NCI-H774 (cell line): ENCODE measurements at places on chromosomes 3 and 15.

DNA sequence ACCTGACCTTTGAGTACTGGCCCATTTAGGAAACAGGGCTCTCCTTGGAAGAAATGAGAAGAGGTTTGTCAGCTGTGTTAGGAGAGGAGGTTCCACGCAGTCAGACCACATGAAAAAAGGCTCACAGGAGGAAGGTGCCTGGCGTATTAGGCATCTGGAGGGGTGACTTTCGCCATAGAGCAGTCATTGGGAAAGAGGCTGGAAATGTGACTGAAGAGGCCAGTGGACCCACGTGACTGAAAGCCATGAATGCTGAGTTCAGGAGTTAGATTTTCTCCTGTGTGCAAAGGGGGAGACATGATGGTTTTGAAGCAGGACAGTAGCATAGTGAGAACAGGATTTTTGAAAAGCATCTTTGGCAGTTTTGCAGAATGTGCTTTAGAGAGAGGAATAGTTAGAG lies 29.7 kb upstream of the RNF7 start:
- no peak for DNase-seq

DNA sequence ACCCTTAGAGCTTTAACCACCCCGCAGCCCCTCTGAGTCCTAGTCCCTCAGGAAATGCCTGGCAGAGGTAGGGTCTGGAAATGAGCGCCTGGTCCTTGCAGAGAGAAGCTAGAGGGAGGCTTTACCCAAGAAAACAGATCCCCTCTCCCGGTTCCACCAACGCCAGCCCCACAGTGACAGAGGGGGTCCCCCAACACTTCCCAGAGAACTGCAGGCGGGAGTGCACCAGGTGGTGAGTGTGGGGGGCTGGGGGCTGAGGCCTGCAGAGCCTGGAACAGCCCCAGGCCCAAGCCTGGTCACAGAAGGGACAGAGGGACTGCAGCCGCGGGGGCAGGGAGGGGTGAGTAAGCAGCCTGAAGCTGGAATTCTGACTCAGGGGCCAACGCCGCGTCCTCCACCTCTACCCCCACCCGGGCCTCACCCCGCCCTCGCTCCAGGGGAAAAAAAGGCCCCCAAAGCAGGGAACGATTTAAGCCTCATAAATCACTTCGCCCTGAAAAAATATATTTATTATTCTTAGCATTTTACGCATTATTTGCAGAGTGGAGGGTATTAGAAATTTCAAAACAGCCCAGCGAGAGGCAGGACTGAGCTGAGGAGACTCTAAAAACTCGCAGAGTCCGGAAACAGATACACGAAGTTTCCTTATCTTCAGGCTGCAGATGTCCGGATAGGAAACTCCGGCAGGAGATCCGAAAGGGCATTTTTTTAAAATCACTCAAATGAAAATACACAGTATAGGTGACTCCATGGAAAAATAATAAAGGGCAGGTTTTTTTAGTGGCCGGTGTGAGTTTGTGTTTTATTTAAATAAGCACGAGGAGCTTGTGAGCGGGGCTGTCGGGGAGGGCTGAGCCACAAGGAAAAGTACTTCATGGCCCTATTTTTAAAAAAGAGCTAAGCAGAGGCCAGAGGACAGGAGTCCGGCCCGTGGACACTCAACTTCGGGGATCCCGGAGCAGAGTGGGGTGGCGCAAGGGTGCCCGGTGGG lies 10.0 kb downstream of the GATA2 start:
- DNase-seq = no peak

GRCh38 chr3:187027531-187028278 lies 97.4 kb downstream of the ST6GAL1 start:
- DNase-seq = no peak

GRCh38 chr3:100759950-100760349 lies 50.7 kb downstream of the TFG start:
- DNase-seq = no peak

DNA sequence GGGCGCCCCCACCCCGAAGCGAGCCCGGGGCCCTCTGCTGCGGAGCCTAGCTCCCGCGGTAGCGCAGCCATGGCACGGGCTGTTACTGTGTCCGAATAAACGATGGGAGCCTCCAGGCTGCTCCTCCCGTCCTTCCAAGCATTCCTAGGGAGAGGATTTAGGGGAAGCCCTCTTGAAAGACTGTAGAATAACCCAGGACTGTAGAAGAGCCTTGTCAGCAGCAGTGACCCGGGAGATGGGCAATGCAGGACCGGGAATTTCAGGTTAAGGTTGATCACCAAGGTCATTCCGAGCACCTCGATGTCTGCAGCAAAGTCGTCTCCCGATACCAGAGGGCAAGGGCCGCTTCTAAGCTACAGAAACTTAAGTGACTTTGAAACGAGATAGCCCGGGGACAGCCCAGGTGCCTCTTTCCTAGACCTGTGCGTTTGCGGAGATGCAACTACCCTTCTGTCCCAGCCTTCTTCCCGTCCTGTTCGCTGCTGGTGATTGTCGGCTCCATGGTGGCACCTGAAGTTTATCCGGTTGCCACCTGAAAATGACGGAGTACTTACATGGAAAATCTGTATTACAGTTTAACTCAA lies 753 bp upstream of the MYO5A start:
- no peak for DNase-seq

GRCh38 chr15:77839456-77839855 lies 206.7 kb upstream of the LINGO1 start:
- DNase-seq = no peak

- DNase-seq = no peak
Measured at GRCh38 chr3:161252143-161252542, 31.0 kb downstream of the NMD3 start.

DNA sequence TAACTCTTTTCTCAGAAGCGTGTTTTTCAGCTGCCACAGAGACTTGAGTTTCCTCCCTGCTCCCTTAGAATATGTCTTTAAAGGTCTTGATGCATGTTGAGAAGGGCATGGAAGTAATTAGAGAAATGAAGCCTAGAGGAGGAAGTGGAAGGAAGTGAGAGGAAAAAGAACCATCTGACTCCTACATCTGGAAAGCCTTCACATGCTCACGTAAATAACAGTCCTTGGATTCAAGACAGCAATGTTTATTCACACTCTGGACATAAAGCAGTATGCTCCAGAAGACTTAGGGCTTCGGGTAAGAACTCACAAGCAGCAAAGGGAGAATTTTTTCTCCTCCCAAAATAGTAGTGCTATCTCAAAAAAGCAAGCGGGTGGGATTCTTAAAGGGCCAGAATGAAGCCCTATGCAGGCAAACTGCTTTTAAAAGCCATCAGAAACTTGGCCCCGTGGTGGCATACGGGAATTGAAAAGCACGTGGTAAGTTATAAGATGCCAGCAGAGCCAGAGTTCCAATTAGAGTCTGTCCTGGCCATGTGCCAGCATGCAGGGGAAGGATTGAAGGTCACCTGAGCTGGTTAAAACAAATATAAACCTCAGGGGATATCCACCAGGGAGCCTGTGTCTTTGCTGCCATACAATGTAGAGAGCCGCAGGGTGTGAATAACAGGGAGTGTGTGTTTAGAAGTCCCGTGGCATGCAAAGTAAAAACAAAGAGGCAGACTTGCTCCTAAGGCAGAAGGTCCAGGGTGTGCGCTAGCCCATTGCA lies 380.8 kb upstream of the NDN start:
- no peak for DNase-seq

- DNase-seq = no peak
Measured at GRCh38 chr3:114884213-114884923, 262.7 kb downstream of the ZBTB20 start.

DNA sequence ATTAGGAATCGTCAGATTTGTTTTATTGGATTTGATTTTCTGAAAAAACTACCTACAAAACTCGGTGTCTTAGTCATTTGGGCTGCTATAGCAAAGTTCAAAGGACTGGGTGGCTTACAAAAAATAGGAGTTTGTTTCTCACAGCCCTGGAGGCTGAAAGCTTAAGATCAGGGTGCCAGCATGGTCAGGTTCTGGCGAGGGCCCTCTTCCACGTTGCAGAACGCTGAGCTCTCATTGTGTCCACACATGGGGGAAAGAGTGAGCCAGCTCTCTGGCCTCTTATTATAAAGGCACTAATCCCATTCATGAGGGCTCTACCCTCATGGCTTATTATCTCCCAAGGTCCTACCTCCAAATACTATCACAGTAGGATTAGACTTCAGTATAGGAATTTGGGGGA lies 40.6 kb upstream of the MRPS22 start:
- DNase-seq = no peak

GRCh38 chr3:40258555-40258954 lies 51.0 kb upstream of the EIF1B start:
- no peak for DNase-seq

DNA sequence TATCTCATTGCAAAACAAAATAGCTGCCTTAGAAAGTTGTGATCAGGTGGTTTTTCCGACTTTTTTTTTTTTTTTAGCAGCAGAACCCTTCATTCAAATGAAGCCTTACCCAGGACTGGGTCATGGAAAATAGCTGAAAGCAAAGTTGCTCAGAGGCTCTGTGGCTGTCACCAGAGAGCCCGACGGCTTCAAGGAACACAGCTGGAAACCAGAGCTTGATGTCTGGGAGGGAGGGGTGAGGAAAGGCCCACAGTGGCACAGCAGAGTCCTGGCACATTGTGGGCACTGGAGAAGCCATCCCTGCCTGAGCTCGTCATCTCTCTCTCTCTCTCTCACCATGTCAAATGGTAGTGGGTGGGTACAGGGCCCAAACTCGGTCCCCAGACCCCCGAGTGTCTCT lies 77.5 kb downstream of the RPN1 start:
- no peak for DNase-seq

GRCh38 chr3:16741890-16742289 lies 136.7 kb upstream of the DAZL start:
- no peak for DNase-seq

DNA sequence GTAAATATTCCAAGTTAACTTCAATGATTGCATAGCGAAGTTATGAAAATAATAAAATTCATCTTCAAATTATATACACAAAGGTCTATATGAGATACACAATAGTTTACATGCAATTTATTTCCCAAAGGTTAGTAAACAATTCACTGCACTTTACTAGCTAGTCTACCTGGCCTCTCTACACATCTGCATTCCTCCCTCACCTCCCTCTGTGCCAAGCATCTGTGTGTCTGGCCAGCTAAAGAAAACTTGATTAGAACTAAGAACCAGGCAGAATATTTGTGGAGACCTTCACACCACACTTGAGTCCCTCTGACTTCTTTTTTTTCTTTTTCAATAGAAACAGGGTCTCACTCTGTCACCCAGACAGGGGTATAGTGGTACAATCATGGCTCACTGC lies 61.4 kb downstream of the LRRFIP2 start:
- no peak for DNase-seq

DNA sequence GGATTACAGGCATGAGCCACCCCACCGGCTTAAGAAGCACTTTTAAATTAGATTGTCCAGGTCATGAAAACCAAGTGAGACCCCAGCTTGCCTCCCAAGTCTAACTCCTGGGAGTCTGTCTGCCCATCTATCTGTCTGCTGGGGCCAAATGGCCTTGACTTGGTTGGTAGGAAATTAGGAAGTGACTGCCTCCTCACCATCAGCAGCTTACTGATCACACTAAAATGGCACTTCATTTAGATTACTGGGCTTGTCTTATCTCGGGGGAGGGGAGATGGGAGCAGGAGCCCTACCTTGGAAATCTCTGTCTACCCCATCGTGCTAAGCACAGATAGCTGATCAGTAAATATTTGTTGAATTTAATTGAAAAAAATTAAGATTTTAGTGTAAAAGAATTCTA lies 5.6 kb upstream of the LRRC2 start:
- DNase-seq = no peak

DNA sequence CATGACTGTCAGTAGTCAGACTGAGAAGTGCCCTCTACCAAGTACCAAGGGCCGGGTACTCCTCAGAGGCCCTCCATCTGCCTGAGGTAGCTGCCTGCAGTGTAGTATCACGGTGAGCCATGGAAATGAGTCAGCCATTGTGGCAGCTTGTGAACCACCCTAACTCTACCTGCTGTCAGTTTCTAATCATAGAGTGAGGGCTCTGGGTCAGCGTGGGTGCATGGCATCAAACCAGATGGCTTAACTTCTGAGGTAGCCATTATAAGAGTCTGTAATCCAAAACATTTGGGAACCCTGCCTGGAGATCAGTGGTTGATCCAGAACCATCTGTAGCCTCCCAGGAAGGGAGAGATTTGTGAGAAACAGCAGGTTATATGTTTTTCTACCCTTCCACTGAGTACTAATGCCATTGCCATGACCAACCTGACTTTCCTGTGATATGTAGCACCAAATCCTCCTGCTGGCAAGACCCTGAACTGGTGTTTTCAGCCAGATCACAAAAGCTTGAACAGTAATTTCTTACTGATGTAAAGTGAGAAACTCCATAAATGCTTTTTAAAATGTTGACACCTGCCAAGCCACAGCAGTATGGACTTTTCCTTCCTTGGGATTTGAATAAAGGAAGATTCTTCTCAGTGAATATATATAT lies 38.9 kb downstream of the ABHD2 start:
- no peak for DNase-seq
